ENCODE measurements at places on chromosomes 5 and 9.

GRCh38 chr5:38051711-38052511 is 206.4 kb upstream of the EGFLAM start:
- no peak for DNase-seq

DNA sequence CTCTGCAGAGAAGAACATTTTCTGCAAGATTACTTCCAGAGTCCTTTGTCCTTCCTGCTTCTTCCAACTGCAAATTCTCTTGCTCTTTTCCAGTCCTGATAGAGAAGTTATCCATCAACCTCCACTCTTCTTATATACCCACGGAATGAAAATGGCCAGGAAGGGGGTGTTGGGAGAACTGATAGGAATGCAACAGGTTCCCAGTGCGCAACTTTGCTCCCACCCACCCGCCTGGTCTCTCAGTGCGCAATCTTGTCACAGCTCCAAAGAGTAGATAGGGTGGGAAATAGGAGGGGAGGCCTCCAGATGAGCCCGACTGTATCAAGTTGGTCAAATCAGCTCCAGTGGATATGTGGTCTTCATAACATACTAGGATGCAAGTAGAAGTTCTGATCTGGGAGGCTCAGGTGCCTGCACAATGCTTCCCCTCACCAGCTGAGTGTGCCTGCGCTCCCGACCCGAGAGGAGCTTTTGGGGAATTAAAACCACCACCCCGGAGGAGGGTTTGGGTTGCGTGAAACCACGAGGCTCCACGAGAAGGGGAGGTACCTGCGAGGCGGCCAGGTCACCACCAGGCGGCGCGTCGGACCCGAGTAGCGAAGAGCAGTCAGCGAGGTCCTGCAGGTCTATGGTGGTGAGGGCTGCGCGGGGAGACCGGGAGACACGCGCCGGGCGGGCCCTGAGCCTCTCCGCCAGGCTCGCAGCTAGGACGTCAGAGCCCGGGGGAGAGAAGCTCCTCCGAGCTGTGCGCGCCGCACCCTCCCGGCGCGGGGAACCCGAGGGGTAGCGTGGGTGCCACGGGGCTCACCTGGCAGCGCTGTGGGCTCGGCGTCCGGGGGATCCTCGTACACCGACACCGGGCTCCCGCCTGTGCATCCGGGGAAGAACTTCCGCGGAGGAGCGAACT is 835 bp downstream of the MCIDAS start:
- DNase-seq, result peak; percentile 26

DNA sequence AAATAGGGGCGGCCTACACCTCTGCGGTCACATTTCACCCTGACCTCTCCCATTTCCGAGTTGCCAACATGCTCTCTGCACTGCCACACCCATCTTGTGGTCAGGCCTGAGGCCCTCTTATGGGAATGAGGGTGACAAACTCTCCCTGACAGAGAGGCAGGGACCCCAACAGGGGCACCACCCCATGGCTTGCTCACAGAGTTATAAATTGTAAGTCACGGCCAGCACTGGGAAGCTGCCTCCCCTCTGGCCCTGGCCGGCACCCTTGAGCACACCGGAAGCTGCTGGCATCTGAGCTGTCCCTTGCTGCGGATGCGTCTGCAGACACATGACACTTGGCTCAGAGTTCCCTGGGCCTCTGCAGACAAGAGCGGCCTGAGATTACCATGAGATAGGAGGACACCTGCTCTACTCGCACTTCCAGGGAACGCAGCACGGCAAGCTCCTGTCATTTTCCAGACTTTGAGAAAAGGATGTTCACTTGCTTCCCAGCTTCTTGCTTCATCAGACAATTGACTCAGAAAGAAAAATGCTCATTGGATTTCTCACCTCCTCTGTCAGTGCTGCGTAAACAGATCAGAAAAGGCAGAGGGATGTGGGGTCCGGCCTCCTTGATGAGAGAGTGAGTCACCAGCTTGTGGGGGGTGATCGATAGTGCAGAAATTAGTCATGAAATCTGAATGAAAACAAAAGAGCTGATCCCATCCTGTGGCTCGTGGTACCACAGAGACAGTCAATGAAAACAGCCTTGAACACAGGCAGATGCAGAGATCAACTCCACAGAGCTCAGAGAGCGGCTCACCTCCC is 269.8 kb downstream of the SYK start:
- peak; percentile 36 for DNase-seq

DNA sequence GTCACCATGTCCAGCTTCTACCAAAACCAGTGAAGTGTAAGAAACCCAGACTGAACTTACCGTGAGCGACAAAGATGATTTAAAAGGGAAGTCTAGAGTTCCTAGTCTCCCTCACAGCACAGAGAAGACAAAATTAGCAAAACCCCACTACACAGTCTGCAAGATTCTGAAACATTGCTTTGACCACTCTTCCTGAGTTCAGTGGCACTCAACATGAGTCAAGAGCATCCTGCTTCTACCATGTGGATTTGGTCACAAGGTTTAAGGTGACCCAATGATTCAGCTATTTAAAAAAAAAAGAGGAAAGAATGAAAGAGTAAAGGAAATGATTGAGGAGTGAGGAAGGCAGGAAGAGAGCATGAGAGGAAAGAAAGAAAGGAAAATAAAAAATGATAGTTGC is 19.8 kb downstream of the IL7R start:
- DNase-seq, result no peak

DNA sequence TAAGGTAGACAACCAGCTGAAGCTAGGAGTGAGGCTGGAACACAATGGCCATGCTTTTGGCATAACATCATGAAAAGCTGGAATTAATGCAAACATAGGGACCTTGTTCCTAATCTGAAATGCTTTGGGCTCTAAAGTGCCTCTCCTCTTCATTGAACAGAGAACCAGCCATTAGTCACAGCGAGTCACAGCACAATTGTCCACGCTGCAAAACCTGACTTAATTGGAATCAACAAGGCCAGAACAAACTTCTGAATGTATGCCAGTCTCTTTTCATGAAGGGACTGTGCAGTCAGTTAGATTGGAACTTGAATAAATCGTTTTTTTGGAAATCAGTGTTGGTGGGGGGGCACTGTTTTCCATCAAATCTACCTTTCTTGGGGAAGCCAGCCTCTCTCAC is 96.5 kb downstream of the JAKMIP2 start:
- no peak for DNase-seq

All from CD4-positive, alpha-beta T cell treated with Interleukin-2 at 100 ng/mL for 4 hours (primary cell).